ENCODE measurements at places on chromosomes 7 and 10.

DNA sequence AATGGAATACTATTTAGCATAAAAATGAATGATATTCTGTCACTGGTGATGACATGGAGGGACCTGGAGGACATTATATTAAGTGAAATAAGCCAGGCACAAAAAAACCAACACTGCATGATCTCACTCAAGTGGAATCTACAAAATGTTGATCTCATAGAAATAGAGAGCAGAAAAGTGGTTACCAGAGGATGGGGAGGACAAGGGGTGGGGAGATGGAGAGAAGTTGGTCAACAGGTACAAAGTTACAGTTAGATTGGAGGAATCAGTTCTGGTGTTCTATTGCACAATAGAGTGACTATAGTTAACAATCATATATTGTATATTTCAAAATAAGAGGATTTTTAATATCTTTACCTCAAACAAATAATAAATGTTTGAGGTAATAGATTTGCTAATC, 24.7 kb upstream of the SLC18A3 start:
- DNase-seq, result no peak

DNA sequence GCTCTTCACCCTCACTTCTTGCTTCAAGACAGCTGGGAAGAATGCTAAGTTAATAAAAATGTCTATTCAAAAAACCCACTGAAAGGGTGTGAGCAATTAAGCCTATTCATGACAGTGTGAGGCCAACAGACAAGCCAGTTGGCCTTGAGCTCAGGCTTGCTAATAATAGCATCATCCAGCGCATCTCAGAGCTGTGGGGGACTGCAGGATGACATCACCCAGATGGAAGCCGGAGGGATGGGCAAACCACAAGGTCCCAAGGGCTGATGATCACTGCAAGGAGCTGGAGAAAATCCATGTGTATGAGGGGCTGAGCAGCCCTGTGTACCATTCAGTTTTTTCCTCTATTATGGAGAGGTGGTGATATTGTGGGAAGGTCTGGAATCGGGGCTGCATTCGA, 770.4 kb downstream of the TNS3 start:
- DNase-seq, result no peak

- DNase-seq, result no peak
These were observed 80.2 kb upstream of the NFE2L3 start for GRCh38 chr7:26071622-26072456.

DNA sequence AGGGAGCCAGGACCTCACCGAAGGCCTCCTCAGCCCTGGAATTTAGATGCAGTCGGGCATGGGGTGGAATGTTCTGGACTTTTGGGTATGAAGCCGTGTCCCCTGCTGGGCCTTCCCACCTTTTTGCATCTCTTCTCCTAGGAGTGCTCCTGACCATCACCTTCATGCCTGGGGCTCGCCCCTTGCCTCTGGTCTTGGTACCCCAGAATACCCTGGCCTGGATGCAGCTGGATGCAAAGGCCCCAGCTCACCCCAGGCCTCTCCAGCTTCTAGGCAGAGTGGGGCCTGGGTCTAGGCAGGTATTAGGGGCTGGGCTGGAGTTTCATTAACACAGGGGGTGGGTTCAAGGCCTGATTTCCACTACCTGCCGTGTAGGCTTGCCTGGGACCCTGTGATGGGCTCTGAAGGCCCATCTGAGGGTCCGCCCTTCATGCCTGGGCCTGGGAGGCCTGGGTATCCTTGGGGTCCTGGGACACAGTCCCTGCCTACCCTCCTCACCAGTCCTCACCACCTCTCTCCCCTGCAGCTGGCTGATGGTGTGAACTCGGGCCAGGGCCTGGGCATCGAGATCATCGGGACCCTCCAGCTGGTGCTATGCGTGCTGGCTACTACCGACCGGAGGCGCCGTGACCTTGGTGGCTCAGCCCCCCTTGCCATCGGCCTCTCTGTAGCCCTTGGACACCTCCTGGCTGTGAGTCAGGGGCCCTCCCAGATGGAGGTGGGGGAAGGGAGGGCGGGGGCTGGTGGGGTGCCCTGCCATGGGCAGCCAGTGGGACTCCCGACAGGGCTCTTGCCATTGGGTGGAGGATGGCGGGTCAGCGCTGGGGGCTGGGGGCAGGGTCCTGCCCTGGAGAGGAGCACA, 10.1 kb downstream of the AQP1 start:
- DNase-seq, result no peak

DNA sequence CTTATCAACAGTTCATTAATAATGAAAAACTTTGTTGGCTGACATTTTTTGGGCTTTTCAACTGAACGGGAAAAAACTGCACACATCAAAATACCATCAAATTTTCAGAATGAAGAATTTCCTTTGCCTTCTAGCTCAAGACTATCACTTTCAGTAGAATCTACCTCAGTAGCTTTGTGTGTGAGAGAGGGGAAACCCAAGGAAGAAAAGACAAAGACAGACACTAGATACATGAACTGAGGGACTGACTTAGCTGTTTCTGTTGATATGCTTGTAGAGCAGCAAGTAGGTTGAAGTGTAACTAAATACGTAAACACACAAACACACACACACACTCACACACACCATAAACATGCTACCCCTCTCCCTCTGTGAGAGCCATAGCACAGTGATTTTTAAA, 257.1 kb downstream of the CDK14 start:
- peak; percentile 21 for DNase-seq

GRCh38 chr10:72087392-72087968, 871 bp downstream of the SPOCK2 start:
- DNase-seq, result peak; percentile 52

All from GM10248 (cell line).